ENCODE measurements at places on chromosomes 16 and 17. TPM values are rescaled to one million over a fixed set of nuclear protein-coding genes. Genes with fewer than 3 reads are reported as not detected.

The RNF166 gene
- total RNA-seq = 58.6 TPM

DNA sequence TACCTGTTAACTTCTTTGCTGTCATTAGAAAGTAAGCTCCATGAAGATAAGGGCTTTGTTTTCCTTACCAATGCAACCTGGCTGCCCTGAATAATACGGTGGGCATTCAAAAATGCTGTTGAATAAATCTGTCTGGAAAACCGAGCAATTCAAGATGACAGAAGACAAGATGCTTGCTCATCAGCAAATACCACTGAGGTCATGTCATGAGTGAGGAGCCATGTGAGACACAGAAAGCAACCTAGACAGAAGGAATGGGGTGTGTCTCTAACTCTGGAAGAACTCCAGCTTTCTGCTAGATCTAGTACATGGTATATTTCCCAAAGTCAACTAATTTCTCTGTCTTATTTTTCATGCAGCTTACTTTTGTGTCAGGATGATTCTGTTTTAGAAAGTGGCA is 64.2 kb downstream of the STH start:
- no peaks in the 10 kb centered on the region for H3K27me3 ChIP-seq
- peaks cover 19% of the 10 kb centered on the region for H3K36me3 ChIP-seq
- DNase-seq = no peak
- peaks cover 27% of the 10 kb centered on the region for H3K4me1 ChIP-seq
- no peak overlapping the region for H3K27ac ChIP-seq

- peak overlapping the region; percentile 66 for H3K4me3 ChIP-seq
- H3K36me3 ChIP-seq = no peaks in the 10 kb centered on the region
- peak overlapping the region; percentile 54 for H3K27ac ChIP-seq
- no peaks in the 10 kb centered on the region for H3K27me3 ChIP-seq
Measured at GRCh38 chr17:35892091-35893035, 12.2 kb upstream of the CCL5 start.

- no peaks in the 10 kb centered on the region for H3K27me3 ChIP-seq
- no peak overlapping the region for H3K27ac ChIP-seq
- H3K4me1 ChIP-seq = peaks cover 22% of the 10 kb centered on the region
- H3K36me3 ChIP-seq = peaks cover 9% of the 10 kb centered on the region
- no peak overlapping the region for H3K4me3 ChIP-seq
Measured at GRCh38 chr17:75849724-75850123, 5.4 kb downstream of the WBP2 start.

- peaks cover 52% of the 10 kb centered on the region for H3K27me3 ChIP-seq
- no peaks in the 10 kb centered on the region for H3K36me3 ChIP-seq
- no peak overlapping the region for H3K27ac ChIP-seq
Measured at GRCh38 chr16:73888840-73889490, 407.6 kb upstream of the PSMD7 start.

GRCh38 chr17:333626-334396 is 18.8 kb downstream of the RPH3AL start:
- H3K4me3 ChIP-seq = no peak overlapping the region
- H3K27me3 ChIP-seq = peaks cover 10% of the 10 kb centered on the region
- H3K4me1 ChIP-seq = peaks cover 66% of the 10 kb centered on the region
- no peak overlapping the region for H3K27ac ChIP-seq

GRCh38 chr16:86608301-86608747 is 30.0 kb downstream of the FOXL1 start:
- H3K36me3 ChIP-seq = no peaks in the 10 kb centered on the region
- no peak for DNase-seq

The ZPBP2 gene
- total RNA-seq = 0.36 TPM

The KCTD19 gene
- 8.5 TPM for total RNA-seq

DNA sequence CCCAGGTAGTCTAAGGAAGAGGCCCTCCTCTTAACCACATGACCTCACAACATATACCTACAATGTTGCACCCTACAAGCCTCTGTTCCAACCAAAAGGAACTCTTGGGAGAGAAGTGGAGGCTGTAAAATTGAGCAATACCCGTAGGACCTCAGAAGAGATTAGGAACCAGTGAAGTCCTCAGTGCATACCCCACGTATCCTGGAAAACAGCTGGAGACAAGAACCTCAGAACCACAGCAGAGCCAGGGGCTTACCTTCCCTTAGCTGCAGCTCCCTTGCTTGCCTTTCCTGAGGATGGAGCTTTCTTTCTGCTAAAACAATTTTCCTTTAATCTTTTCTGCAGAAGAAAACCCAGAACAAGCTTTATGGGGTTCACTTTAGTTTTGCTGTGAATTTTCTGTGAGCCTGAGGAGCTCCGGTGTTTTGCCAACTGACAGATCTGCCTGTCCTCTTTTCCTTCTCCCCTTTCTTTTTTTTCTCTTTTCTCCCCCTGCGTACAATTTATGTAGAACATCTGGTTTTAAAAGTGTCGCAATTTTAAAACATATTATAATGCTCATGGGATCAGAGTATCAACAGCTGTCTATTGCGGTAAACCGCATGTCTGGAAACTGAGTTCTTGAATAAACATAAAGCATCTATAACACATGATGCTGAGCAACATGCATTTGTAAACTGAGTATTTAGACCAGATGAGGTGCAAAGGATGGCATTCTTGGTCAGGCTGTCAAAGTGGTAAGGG is 226.4 kb upstream of the MAF start:
- no peaks in the 10 kb centered on the region for H3K36me3 ChIP-seq
- H3K27ac ChIP-seq = no peak overlapping the region
- H3K4me3 ChIP-seq = no peak overlapping the region
- no peaks in the 10 kb centered on the region for H3K4me1 ChIP-seq

DNA sequence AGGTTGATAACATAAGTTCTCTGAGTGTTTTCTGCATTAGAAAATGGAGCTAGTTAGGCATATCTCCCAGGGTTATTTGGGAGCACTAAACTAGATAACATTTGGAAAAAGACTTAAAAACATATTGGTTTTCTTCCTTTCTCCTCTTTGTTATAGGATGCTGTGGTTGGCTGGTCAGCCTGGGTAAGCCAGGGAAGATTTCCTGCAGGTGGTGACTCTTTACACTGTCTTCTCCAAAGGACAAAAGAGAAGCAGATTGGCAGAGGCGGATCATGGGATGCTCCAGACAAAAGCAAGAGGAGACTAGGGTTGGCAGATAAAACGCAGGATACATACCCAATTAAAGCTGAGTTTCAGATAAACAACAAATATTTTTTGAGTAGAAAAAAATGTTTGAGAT is 6.2 kb upstream of the CRYBA1 start:
- no peak for DNase-seq
- peaks cover 16% of the 10 kb centered on the region for H3K4me1 ChIP-seq
- peak overlapping the region; percentile 36 for H3K27ac ChIP-seq

DNA sequence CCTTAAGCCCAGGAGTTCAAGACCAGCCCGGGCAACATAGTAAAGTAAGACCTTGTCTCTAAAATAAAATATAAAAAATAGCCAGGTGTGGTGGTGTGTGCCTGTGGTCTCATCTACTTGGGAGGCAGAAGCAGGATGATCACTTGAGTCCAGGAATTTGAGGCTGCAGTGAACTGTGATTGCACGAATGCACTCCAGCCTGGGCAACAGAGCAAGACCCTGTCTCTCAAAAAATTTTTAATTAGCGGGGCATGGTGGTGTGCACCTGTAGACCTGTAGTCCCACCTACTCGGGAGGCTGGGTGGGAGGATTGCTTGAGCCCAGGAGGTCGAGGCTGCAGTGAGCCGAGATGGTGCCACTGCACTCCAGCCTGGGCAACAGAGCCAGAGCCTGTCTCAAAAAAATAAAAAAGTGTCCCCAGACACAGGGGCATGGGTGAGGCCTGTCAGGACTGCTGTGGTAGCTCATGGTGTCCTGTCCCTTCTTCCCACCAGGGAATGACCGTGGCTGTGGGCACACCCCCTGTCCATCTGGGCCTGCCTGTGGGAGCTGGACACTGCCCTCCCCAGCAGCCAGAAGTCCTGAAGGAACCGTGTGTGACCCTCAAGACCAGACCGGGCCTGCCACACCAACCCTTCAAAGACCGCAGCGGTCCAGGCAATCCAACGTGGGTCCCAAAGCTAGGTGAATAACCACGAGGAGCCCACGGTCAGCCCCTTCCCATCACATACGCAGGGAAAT is 30.8 kb upstream of the GAA start:
- H3K36me3 ChIP-seq = no peaks in the 10 kb centered on the region
- DNase-seq = no peak
- no peak overlapping the region for H3K4me3 ChIP-seq
- H3K4me1 ChIP-seq = no peaks in the 10 kb centered on the region
- H3K27ac ChIP-seq = no peak overlapping the region

The YBX2 gene
- total RNA-seq = 9.5 TPM

GRCh38 chr17:16442594-16443510 is 27.5 kb downstream of the TRPV2 start:
- H3K27me3 ChIP-seq = no peaks in the 10 kb centered on the region
- H3K27ac ChIP-seq = peak overlapping the region; percentile 99
- DNase-seq = no peak

DNA sequence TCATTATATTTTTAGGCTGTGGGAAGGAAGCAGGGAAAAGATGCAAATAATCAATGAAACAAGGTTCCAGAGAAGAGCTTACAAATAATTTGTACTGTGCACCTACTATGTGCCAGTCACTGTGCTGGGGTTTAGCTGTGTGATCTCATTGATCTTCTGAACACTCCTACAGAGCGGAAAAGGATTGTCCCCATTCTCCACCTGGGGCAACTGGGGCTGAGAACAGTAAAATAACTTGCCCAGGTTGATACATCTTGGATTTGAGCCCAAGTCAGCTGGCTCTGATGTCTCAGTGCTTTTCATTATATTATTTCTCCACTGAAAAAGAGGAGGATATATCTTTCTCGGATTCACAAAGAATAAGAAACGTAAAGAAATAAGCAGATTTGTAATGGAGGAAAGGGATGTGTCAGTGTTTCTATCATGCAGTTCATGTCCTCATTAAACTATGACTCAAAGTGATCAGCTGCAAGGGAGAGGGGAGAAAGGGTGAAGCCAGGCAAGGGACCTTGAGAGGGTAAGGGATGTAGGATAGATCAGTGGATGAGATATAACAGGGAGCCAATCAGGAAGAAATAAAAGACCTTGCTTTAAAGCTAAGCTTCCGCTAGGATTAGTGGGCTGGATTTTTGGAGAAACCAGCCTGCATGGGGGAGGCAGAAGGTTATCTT is 143.6 kb upstream of the NOL11 start:
- peaks cover 2% of the 10 kb centered on the region for H3K36me3 ChIP-seq
- no peaks in the 10 kb centered on the region for H3K27me3 ChIP-seq
- DNase-seq = no peak
- H3K27ac ChIP-seq = peak overlapping the region; percentile 25
